ENCODE measurements at places on chromosomes 2 and 18.

GRCh38 chr2:196510246-196510645, 129.3 kb upstream of the CCDC150 start:
- no peak for DNase-seq

- DNase-seq, result no peak
Measured at GRCh38 chr18:59357928-59358327, 1.1 kb downstream of the LMAN1 start.

GRCh38 chr2:46142546-46143428, 154.4 kb upstream of the EPAS1 start:
- DNase-seq, result no peak

- no peak for DNase-seq
Measured at GRCh38 chr2:60819155-60819862, 62.1 kb upstream of the REL start.

DNA sequence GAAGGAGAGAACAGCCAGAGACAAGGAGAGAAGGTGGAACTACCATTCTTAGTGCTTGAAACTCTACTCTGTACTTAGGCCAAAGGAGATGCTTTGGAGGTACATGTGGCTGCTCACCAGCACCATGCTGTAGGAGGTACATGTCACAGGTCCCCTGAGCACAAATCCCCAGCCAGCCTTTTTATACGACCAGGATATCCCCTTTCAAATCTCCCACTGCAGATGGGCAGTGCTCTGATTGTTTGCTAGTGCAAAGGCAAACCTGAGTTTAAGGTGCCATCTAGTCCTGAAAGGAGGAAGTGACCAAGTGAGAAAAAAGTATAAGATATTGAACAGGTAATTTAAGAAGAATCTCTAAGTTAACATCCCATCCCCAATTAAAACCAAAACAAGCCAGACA, 17.1 kb upstream of the TTC21B start:
- DNase-seq, result no peak

- no peak for DNase-seq
Measured at GRCh38 chr2:200486529-200486928, 23.3 kb downstream of the KCTD18 start.

DNA sequence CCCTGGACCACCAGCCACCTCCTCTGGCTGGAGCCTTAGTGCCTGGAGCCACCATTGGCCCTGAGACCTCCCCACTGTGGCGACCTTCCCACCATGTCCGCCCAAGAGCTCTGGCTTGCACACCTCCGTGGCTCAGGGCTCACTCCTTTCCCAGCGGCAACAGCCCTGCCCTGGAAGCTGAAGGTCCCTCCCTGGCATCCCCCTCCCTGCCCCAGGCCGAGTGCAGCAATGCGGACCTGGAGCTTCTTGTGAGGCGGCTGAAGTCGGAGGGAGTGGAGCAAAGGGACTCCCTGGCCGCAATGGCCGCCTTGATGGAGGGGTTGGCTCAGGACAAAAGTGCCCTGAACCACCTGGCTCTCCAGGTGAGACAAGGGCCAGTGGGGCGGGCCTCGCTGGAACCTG, 28.6 kb downstream of the CROCC2 start:
- DNase-seq, result peak; percentile 5

- no peak for DNase-seq
Measured at GRCh38 chr18:79283131-79283810, 112.5 kb upstream of the NFATC1 start.

GRCh38 chr2:41867553-41867952, 180.3 kb upstream of the PKDCC start:
- no peak for DNase-seq

DNA sequence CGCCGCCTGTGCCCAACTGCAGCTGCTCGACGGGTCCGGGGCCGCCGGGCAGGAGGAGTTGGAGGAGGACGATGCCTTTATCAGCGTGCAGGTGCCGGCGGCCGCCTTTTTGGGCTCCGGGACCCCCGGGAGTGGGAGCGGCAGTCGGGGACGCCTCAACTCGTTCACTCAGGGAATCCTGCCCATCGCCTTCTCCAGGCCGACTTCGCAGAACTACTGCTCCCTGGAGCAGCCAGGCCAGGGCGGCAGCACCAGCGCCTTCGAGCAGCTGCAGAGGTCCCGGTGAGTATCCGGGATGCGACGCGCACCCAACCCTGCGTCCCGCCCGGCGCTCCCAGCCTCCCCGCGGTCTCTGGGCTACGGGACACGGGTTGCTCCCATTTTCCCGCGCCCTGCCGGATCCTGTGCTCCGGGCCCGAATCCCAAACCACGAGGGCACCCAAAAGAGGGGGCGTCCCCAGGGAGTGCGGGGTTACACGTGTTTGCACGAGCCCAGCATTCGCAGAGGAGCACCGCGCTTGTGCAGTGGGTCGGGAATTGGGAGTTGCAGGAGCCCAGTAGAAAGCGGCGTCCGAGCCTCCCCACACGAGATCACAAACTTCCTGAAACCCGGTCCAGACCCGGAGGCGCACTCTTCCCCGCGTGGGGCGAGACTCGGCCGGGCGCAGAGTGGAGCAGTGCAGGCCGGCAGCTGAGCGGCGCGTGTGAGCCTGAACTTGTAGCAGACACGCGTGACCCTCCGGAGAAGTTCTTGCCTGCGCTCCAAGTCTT, 1.2 kb downstream of the CABLES1 start:
- peak; percentile 25 for DNase-seq

GRCh38 chr2:201116959-201117734, 1.2 kb downstream of the CFLAR start:
- DNase-seq, result no peak

DNA sequence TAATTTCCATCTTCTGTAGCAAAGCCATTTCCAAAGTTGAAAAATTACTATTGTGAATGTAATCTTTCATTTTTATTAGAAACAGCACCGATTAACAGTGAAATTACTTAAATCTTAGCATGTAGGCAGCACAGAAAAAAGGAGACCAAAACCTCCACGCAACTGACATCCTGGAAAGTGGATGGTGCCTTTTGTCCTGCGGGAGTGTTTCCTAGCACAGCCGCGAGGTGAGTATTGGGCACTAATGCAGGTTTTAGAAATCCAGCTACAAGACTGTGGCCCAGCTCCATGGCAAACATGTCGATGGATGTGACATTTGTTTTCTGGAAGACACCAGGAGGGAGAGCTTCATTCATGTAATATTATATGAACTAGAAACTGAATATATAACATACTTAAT, 86.9 kb downstream of the MBP start:
- no peak for DNase-seq

DNA sequence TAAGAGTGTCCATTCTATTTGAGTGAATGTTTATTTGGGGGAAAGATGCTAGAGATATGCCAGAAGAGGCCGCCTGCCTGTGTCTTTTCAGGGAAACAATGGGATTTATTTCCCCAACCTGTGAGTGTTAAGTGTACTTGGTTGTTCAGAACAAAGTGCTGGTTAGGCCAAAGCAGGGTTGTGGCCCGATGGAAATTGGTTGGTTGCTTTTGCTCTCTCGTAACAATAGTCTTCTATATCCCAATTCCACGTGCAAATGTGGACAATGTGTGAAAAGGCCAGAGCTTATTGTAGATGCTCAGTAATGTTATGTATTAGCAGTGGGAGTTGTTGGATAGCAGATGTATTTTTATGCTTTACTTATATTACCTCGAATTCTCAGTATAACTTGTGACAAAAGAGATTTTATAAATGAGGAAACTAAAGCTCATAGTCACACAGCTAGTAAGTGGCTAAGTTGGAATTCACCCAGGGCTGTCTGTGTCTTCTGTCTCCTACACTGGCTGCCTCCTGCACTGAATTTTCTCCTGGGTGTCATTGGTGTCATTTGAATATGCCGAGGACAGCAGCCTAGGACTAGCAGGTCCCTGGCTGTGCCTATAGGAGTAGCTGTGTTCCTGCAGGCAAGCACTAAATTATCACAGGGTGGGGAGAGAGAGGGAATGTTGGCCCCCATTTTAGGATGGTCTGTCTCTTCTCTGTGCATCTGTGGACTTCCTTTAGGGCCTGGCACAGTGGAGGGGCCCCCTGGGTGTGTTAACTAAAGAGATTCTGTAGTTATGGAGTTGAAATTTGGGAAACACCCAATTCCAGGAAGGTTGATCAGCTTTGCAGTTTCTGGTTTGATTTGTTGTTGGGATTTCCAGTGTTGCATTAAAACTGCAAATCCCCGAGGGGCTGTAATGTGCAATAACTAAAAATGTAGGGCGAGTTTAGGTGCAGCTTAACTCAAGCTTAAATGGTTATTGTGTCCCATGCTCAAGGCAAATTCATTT, 21.6 kb downstream of the GPD2 start:
- no peak for DNase-seq

- no peak for DNase-seq
Measured at GRCh38 chr2:219045937-219046550, 4.7 kb upstream of the CFAP65 start.

DNA sequence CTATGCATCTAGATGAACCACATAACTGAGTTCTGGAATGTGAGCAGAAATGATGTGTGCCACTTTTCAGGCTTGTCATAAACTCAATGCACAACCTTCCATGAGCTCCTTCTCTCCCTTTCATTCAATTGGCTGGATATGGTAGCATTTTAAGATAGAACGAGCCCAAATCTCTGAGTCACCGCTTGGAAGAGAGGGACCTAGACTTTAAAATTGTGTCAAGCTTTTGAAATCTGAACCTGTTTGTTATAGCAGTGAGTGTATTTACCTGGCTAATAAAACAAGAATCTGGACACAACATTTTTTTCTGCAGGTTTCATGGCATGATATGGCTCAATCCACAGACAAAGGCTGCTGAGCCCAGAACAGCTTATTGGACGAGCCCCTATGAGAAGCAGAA, 297.8 kb upstream of the SPRED2 start:
- no peak for DNase-seq

- no peak for DNase-seq
Measured at GRCh38 chr18:2850816-2851215, 4.0 kb downstream of the EMILIN2 start.

GRCh38 chr18:23684515-23685197, 4.6 kb upstream of the LAMA3 start:
- no peak for DNase-seq

- no peak for DNase-seq
Measured at GRCh38 chr2:67210430-67210829, 186.7 kb upstream of the ETAA1 start.

DNA sequence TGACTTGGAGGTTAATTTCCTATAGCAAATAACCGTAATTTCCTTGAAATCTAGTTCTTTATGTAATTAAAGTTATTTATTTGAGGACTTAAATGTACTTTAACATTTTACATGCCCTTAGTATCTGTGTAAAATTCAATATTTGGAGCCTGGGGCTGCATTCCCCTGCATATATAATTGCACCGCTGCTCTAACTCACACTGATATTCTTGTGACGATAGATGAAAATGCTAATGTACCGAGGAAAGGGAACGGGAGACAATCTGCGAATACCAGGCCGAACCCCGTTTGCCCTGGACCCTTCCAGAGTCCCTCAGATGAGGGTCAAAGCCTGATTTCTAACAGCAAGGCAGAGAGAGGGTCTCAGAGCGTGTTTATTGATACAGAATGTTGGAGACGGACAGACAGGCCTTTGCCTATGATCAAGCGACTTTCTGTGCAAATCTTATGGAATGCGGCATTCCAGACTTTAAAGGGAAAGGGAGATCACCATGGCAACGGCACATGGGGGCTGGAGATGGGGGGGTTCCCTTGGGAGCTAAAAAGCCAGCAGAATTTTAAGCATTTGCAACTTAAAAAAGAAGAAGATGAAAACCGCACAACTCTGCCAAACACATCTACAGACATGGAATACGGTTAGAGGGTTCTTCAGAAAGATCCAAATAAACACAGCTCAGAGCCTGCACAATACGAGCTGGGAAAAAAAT, 57.6 kb upstream of the TWIST2 start:
- no peak for DNase-seq

GRCh38 chr2:177972782-177973181, 99.8 kb downstream of the PDE11A start:
- no peak for DNase-seq
